ENCODE measurements at places on chromosomes 2 and 18. TPM values are rescaled to one million over a fixed set of nuclear protein-coding genes. Genes with fewer than 3 reads are reported as not detected.

DNA sequence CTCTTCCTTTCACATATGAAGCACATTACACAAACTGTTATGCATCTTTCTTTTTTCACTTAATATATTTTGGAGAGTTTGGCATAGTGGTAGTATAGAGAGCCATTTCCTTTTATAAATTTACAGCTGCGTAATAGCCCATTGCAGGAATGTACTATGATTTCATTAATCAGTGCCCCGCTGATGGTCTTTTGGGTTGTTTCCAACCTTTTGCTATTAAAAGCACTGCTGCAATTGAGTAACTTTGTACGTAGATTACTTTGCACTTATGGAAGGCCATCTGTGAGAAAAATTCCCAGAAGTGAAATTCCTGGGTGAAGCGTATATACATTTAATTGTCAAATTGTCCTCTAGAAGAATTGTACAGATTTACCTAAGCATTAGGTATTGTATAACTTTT, 565.3 kb upstream of the ZNF804A start:
- DNase-seq, result no peak
- H3K4me1 ChIP-seq, result peaks cover 11% of the 10 kb centered on the region

GRCh38 chr2:3725458-3726250, 22.3 kb downstream of the DCDC2C start:
- no peak overlapping the region for H3K27ac ChIP-seq
- no peaks in the 10 kb centered on the region for H3K27me3 ChIP-seq
- H3K4me1 ChIP-seq, result no peaks in the 10 kb centered on the region
- H3K4me3 ChIP-seq, result no peak overlapping the region

DNA sequence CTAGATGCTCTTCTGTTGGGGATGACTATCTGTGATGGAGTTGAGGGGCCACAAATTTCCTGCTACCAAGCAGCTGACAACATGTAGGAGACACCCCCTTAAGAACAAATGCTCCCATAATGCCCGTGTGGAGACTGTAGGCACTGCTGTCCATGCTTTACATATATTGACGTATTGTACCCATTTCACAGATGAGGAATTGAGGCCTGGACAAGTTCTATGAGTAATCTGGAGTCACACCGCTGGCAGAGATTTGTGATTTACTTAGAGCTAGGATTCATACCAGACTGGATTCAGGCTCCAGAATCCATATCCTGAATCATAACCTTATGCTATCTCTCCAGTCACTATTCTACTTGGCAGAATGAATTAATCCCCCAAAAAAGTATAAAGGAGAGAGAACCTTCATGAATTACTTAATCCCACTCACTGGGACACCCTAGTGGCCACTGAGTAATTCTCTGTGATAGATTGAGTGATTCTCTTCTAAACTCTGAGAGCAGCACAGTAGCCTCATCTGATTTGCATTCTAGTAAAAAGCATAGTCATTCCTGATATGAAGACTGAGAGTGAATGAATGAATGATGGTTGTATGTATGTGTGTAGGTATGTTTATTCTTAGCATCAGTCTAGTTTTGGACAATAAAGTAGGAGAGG, 460.7 kb upstream of the MEIS1 start:
- no peak overlapping the region for H3K4me3 ChIP-seq
- no peaks in the 10 kb centered on the region for H3K36me3 ChIP-seq
- H3K4me1 ChIP-seq, result peaks cover 10% of the 10 kb centered on the region
- no peak overlapping the region for H3K27ac ChIP-seq
- no peaks in the 10 kb centered on the region for H3K27me3 ChIP-seq
- DNase-seq, result no peak

DNA sequence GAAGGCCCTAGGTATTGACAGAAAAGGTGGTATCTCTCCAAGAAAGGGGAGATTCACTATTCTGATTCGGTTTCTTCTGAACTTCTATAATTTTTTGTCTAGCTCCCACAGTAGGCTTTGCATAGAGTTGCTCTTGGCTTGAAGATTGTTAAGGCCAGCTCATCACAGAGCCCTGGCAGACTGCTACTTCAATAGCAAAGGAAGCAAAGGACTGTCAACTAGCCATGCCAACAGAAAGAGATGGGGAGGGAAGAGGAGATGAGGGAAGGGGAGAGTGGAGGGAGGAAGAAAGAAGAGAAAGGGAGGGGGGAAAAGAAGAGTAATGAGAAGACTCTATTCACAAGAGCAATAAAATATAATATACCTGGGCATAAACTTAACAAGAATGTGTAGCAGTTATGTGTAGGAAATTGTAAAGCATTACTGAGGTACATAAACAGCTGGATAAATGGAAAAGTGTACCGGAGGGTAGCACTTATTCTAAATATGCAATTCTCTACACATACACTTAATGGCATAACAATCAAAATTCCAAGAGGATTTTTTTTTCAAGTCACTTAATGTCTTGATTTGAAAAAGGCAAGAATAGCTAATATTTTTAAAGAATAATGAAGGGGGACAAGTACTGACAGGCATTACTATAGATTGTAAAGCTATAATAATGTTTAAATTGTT, 102.5 kb downstream of the LOXHD1 start:
- H3K4me3 ChIP-seq, result no peak overlapping the region
- DNase-seq, result no peak
- H3K36me3 ChIP-seq, result no peaks in the 10 kb centered on the region
- H3K27ac ChIP-seq, result no peak overlapping the region
- no peaks in the 10 kb centered on the region for H3K27me3 ChIP-seq
- no peaks in the 10 kb centered on the region for H3K4me1 ChIP-seq

DNA sequence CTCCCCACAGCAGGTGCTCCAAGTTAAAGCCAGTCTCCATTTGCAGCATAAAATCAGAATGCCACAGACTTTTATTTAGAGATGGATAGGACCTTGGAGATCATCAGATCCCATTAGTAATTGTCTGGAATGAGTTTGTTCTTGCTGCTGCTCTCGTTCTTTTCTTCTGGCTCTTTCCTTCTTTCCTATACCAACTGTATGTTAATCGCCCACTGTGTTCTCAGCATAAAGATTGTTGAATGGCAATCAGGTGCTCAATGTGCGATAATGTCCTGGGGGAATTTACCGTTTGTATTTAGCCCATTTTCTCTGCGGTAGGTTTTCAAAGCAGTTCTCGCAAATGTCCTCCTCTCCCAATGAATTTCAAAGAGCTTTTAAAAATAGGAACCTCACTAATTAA, 3.3 kb downstream of the GPR39 start:
- peaks cover 63% of the 10 kb centered on the region for H3K4me1 ChIP-seq
- H3K36me3 ChIP-seq, result no peaks in the 10 kb centered on the region
- no peak overlapping the region for H3K27ac ChIP-seq
- H3K27me3 ChIP-seq, result no peaks in the 10 kb centered on the region
- no peak for DNase-seq

DNA sequence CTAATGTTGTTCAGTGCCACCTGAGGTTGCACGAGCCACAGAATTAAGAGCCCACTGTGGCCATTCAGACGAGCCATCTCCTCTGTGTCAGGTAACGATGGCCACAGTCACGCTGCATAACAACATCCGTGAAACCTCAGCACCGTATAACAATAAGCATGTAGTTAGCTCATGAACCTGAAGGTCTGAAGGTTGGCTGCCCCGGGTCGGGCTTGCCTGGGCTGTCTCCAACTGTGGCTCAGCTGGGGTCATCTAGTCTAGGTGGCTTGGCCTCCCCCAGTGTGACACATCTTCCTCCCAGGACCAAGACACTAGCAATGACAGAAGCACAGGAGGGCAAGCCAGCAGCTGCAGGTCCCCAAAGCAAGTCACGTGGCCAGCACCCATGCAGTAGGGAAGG, 258.0 kb downstream of the GLI2 start:
- no peaks in the 10 kb centered on the region for H3K27me3 ChIP-seq
- H3K27ac ChIP-seq, result no peak overlapping the region
- no peak overlapping the region for H3K4me3 ChIP-seq
- DNase-seq, result no peak
- no peaks in the 10 kb centered on the region for H3K4me1 ChIP-seq

GRCh38 chr2:15719566-15720313, 128.1 kb downstream of the DDX1 start:
- no peak overlapping the region for H3K27ac ChIP-seq
- no peak for DNase-seq
- no peaks in the 10 kb centered on the region for H3K36me3 ChIP-seq
- H3K4me3 ChIP-seq, result no peak overlapping the region
- no peaks in the 10 kb centered on the region for H3K4me1 ChIP-seq
- H3K27me3 ChIP-seq, result no peaks in the 10 kb centered on the region

- H3K27ac ChIP-seq, result no peak overlapping the region
- H3K27me3 ChIP-seq, result no peaks in the 10 kb centered on the region
- H3K4me3 ChIP-seq, result no peak overlapping the region
- no peaks in the 10 kb centered on the region for H3K36me3 ChIP-seq
These were observed 28.8 kb downstream of the APCDD1 start for GRCh38 chr18:10482985-10483949.

Gene RGPD4
- total RNA-seq, result not detected

Gene CHPF
- 232 TPM for total RNA-seq

Gene CNDP1
- under 0.01 TPM for total RNA-seq

Gene CFC1
- total RNA-seq, result 16.1 TPM

Gene TMEM185B
- 18.7 TPM for total RNA-seq

Gene ERMN
- 0.26 TPM for total RNA-seq

All from body of pancreas (tissue), 4 donors.